ENCODE measurements at places on chromosomes 12 and 14.

DNA sequence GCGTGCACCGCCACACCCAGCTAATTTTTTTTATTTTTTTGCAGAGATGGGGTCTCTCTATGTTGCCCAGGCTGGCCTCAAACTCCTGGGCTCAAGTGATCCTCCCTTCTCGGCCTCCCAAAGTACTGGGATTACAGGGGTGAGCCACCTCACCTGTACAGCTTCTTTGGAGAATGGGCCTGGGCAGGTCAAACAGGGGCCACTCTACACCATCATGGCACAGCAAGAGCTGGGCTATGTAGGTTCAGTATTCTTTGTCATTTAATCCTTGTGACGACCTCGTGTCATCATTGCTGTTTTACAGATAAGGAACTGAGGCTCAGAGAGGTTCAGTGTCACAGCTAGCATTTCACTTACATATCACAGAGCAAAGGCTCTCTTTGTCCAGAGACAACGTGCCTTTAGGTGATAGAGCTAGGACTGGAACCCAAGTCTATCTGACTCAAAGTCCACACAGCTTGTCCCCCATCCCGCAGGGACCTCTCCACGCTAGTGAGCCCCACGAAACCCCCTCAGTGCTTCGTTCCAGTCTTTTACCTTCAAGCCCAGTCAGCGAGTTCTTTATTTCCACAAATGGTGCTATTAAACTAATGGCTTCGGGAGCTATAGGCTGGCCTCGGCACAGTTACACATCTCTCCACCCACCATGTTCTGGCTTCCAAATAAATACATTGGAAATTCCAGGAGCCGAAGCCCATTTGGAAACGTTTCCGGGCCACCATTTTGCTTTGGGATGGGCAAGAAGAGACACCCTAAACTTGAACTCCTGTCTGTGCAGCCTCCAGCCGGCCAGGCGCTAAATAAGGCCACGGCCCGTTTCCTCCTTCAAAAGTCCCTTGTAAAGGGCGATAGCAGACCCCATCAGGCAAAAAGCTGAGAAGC lies 660 bp upstream of the MAP1LC3B2 start:
- no peak for DNase-seq

DNA sequence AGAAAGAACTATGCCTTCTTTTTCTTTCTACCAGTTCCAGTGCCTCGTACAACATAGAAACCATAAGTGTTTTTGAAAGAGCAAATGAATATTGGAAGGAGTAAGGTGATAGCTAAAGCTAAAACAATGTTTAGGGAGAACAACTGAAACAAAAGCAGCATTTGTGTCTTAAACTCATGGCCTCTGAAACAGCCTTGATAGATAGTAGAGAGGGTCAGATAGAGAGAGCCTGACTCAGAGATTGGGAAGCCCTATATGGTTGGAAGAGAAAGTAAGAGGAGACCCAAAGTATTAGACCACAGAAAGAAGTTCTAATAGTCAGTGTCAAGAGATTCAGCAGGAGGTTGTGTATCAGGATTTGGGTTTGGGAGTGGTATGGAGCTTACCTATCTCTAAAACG lies 79.6 kb upstream of the IFNG-AS1 start:
- no peak for DNase-seq

GRCh38 chr12:71556875-71557274 lies 106.8 kb downstream of the ZFC3H1 start:
- no peak for DNase-seq

- no peak for DNase-seq
Observed at GRCh38 chr12:89501793-89502192, 22.8 kb downstream of the GALNT4 start.

GRCh38 chr12:49109641-49110463 lies 795 bp downstream of the LMBR1L start:
- no peak for DNase-seq

DNA sequence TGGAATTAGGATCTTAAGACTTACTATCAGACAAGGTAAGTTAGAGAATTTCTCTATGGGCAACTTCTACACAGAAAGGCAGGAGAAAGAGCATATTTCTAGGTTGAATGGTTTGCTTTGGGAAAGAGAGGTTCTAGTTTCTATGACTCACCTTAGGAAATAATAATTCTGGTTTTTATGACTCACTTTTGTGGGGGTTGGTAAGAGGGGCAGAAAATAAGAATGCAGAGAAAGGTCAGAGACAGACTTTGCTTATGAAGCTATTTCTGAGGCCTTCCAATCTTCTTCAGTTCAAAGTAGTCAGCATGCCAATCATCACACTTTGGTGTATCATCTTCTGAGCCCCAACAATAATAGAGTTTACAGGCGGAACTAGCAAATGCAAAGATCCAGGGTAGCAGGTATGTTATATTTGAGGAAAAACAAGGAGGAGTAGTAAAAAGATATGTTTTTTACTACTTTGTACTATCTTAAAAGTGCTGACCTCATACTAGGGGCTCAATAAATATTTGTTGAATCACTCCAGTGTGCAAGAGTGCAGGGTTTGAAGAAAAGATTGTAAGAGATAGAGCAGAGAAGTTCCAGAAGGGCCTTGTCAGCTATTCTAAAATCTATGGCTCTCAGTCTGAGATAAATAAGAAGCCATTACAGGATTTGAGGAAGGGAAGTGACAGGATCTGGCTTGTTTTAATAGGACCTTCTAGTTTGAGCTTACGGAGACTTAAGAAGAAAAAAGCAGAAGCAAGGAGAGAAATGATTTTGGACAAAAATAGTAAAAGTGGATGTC lies 56.7 kb upstream of the LRFN5 start:
- DNase-seq: no peak

- DNase-seq: no peak
Observed at GRCh38 chr12:81461163-81461562, 298.0 kb downstream of the PPFIA2 start.

GRCh38 chr12:122121745-122122144 lies 43.2 kb downstream of the MLXIP start:
- no peak for DNase-seq

- DNase-seq: no peak
Observed at GRCh38 chr12:56241424-56242303, 11.8 kb downstream of the SLC39A5 start.

- no peak for DNase-seq
Observed at GRCh38 chr12:92337128-92337527, 191.5 kb upstream of the BTG1 start.

- DNase-seq: no peak
Observed at GRCh38 chr12:81084811-81085350, 7.0 kb downstream of the ACSS3 start.

Data from bone marrow (tissue), 2 donors.